ENCODE measurements at places on chromosomes 3 and 15.

GRCh38 chr3:16079519-16079918, 95.0 kb upstream of the GALNT15 start:
- no peak for DNase-seq

GRCh38 chr15:32908872-32909271, 191.1 kb downstream of the GREM1 start:
- no peak for DNase-seq

GRCh38 chr3:16417945-16418739, 95.4 kb downstream of the RFTN1 start:
- DNase-seq: no peak

GRCh38 chr3:126442094-126442855, 33.4 kb downstream of the ZXDC start:
- DNase-seq: no peak

DNA sequence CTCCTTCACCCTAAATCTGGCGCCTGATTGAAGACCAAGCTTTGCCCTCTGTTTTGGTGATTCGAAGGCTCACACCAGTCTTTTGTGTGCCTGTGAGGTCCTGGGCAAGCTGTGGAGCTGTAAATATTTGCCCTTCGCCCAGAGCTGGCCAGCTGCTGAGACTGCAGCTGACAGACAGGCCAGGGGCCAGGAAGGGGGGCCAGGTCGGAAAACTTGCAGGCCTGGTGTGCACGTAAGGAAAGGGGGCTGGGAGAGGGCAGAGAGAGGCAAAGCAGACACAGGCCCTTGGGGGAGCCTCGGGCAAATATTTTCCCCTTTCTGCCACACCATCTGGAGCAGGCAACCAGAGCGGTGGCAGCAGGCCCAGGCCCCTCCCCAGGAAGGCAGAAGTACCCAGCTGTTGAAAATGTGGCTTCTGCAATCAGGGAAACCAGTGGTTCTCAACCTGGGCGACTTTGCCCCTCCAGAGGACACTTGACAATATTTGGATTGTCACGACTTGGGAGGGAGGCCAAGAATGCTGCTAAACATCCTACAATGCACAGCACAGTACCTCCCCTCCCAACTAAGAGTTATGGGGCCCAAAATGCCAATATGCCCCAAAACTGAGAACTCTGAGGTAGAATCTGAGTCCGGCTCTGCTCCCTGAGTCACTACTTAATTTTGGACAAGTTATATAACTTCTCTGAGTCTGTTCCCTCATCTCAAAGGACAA, 2.5 kb downstream of the PDZRN3 start:
- DNase-seq: peak; percentile 53

- DNase-seq: peak; percentile 40
Observed at GRCh38 chr3:149377408-149378364, at the start of gene TM4SF1. Gene TM4SF1, minus strand, starts transcription at chr3:149377649. Its CDS starts 102 bp downstream, at chr3:149377547.

- no peak for DNase-seq
Observed at GRCh38 chr15:53588773-53589172, 170.7 kb downstream of the WDR72 start.

DNA sequence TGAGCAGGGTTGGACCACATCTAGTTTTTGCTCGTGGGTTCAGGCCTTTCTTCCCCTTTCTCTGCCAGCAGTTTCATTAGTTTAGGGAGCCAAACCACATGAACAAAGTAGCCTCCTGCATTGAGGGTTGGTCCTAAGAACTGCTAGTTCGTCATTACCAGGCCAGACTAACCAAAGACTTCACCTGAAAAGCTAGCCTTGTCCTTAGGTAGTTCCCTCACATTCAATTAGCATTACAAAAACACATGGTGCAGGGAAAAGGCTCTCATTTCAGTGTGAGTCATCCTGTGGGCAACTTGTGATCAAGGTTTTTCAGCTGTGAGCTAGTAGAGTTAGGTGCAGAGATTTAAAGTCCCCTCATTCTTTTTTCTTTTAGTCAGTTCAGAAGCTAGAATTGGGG, 279.3 kb upstream of the CTNNB1 start:
- DNase-seq: no peak

- no peak for DNase-seq
Observed at GRCh38 chr15:48708641-48709040, 63.1 kb upstream of the FBN1 start.

GRCh38 chr3:150626148-150626930, 23.2 kb downstream of the SELENOT start:
- DNase-seq: no peak
